ENCODE measurements at places on chromosomes 2 and 18.
A peak's percentile ranks its signal among the peaks of the same experiment; 100 is the strongest.

- no peak for DNase-seq
These were observed 116.6 kb downstream of the SPHKAP start for GRCh38 chr2:228064796-228065315.

- DNase-seq: no peak
These were observed 67.8 kb upstream of the ARL4C start for GRCh38 chr2:234564699-234565098.

GRCh38 chr2:126749537-126749936 lies 93.6 kb downstream of the GYPC start:
- no peak for DNase-seq

DNA sequence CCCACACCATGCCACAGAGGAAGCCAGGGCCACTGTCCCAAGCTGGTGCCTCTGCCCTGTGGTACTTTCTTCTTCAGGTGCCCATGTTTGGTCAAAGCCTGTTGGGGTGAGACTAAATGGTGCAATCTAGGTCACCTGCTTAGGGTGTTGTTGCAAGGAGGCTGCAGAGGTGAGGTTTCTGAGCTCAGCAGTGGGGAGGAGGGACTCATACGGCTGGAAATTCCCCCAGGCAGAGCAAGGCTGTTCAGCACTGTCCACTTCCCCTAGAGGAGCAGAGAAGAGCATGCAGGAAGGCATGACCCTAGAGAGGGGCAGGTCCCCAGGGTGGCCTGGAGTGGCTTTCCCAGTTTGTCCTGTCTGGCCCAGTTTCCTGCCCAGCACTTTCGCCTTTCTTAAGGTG lies 211.0 kb downstream of the HAUS1 start:
- DNase-seq: peak; percentile 5

GRCh38 chr2:159119652-159120257 lies 151.3 kb downstream of the TANC1 start:
- no peak for DNase-seq

- peak; percentile 51 for DNase-seq
These were observed 1.3 kb downstream of the HS6ST1 start for GRCh38 chr2:128317181-128317898.

- DNase-seq: no peak
These were observed 38.7 kb upstream of the POMC start for GRCh38 chr2:25207078-25207545.

- no peak for DNase-seq
These were observed 37.5 kb downstream of the MAP4K3 start for GRCh38 chr2:39399570-39399969.
